ENCODE measurements at places on chromosomes 16 and 17.

DNA sequence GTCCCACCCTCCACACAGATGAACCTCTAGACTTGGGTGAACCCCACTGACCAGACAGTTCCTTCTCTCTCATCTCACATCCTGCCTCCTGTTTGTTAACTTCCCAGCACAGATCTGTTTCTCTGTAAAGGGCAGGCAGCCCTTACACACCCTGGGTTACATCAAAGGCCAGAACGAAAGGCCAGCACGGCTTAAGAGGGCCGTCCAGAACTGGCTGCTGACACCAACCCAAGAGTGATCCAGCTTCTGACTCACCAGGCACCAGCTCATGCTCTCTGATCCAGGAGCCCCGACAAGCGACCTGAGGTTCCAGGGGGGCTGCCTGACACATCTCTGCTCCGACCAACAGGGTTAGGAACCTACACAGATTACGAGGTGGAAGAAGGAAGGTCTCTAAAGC, 86.9 kb downstream of the MRM3 start:
- no peak for DNase-seq

- no peak for DNase-seq
Measured at GRCh38 chr17:57453841-57454425, 197.6 kb downstream of the MSI2 start.

- no peak for DNase-seq
Measured at GRCh38 chr16:88484505-88485365, 31.7 kb downstream of the ZFPM1 start.

- DNase-seq, result no peak
Measured at GRCh38 chr16:89707695-89708094, 6.2 kb upstream of the SPATA2L start.

GRCh38 chr17:63930951-63931575, 1.1 kb downstream of the CD79B start:
- DNase-seq, result no peak

DNA sequence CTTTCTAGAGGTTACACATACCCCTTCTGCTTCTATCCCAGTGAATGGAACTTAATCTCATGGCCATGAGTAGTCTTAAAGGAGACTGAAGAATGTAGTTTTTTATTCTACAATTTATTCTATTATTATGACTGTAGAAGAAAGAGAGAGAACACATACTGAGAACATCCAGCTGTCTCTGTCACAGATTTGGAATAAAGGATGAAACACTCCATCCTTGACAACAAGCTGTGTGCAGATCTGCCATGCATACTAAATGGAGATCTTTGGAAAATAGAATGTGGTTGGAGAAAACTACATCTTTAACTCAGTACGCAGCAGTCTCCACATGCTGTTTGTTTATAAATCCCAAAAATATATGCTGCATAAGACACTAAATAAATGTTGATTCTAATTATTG, 54.1 kb upstream of the NUDT7 start:
- no peak for DNase-seq
